ENCODE measurements at places on chromosomes 5 and 9. TPM values are rescaled to one million over a fixed set of nuclear protein-coding genes. Genes with fewer than 3 reads are reported as not detected.

GRCh38 chr5:133846478-133847226 lies 121.8 kb downstream of the C5orf15 start:
- no peaks in the 10 kb centered on the region for H3K4me1 ChIP-seq
- H3K27me3 ChIP-seq = peaks cover 7% of the 10 kb centered on the region
- DNase-seq = no peak
- H3K27ac ChIP-seq = no peak overlapping the region
- H3K4me3 ChIP-seq = no peak overlapping the region
- no peaks in the 10 kb centered on the region for H3K36me3 ChIP-seq

The CARD19 gene
- total RNA-seq = 26.2 TPM

GRCh38 chr5:36177154-36177553 lies 25.2 kb downstream of the SKP2 start:
- no peak overlapping the region for H3K4me3 ChIP-seq
- no peaks in the 10 kb centered on the region for H3K4me1 ChIP-seq
- H3K27me3 ChIP-seq = no peaks in the 10 kb centered on the region
- H3K36me3 ChIP-seq = no peaks in the 10 kb centered on the region
- DNase-seq = no peak

GRCh38 chr5:145697251-145697990 lies 137.7 kb downstream of the PRELID2 start:
- DNase-seq = no peak
- H3K4me3 ChIP-seq = no peak overlapping the region
- H3K4me1 ChIP-seq = no peaks in the 10 kb centered on the region
- H3K36me3 ChIP-seq = no peaks in the 10 kb centered on the region
- no peaks in the 10 kb centered on the region for H3K27me3 ChIP-seq
- no peak overlapping the region for H3K27ac ChIP-seq

DNA sequence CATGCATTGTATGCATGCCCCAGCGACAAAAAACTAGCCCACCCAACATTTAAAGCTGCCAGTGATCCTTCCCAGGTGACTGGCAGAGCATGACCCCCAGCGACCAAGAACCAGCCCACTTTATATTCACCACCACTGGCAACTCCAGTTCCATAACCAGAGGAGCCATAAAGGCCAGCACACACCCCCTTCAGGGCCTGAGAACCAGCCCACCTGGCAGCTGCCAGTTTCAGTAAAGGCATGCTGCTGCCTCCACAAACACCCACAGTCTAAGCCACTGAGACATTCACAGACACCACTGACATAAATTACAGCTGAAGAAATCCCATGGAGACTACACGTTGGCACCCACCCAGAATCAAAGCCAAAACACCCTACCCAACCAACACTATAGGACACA lies 46.9 kb upstream of the RGS7BP start:
- H3K36me3 ChIP-seq = no peaks in the 10 kb centered on the region
- no peak overlapping the region for H3K4me3 ChIP-seq
- H3K27me3 ChIP-seq = no peaks in the 10 kb centered on the region
- no peak overlapping the region for H3K27ac ChIP-seq
- DNase-seq = no peak

DNA sequence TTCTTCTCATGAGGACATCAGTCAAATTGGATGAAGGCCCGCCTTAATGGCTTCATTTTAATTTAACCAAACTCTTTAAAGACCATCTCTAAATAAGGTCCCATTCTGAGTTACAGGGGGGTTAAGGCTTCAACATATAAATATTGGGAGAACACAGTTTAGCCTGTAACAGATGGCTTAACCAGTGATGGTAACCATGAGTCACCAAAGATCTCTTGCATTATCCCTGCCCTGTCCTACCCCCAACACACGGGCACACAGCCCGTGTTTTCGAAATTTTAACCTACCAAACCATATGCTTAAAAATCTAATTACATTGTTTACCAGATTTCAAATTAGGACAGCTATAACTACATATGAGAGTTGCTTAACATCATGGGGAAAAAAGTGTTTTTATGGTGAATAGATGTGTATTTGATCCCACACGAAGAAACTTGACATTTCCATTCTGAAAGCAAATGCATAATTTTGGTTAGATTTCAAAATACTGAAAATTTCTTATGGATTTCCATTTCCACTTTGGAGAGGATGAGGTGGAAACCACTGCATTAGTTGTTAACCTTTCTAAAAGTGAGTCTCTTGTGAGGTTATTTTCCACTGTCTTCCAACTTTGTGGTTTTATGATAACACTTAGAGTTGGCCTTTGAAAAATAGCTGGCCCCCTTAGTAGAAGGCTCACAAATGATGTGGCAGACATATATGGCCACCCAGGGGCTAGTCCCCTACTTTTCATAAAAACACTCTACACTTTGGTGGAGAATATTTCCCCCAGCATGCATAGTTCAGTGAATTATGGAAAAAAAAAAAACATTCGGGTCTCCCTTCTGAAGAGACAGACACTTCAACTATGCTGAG lies 849.3 kb downstream of the TLE1 start:
- no peaks in the 10 kb centered on the region for H3K27me3 ChIP-seq
- H3K27ac ChIP-seq = no peak overlapping the region
- no peaks in the 10 kb centered on the region for H3K4me1 ChIP-seq
- no peak for DNase-seq
- no peaks in the 10 kb centered on the region for H3K36me3 ChIP-seq

GRCh38 chr5:110371725-110372041 lies 354.8 kb downstream of the TMEM232 start:
- DNase-seq = no peak
- H3K27me3 ChIP-seq = no peaks in the 10 kb centered on the region
- H3K4me1 ChIP-seq = no peaks in the 10 kb centered on the region
- no peaks in the 10 kb centered on the region for H3K36me3 ChIP-seq

The MAN2A1 gene
- total RNA-seq = 6.2 TPM

DNA sequence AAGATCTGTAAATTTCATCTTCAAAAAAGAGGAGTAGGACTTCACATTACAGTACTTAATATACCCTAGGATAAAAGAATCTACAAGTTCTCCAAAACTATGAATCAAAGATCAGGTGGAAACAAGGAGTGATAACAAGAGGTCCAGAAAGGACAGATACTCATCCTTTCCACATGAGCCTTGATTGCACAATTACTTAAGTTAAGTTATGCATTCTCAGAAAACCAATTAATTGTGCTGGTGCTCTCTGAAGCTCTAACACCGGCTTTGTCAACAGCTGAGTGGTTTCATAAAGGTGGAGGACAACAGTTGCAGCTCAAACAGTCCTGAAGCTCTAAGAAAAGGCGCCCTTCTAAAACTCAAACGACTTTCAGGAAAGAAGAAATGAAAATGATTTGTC lies 251.9 kb downstream of the BNC2 start:
- no peaks in the 10 kb centered on the region for H3K4me1 ChIP-seq
- no peak for DNase-seq

DNA sequence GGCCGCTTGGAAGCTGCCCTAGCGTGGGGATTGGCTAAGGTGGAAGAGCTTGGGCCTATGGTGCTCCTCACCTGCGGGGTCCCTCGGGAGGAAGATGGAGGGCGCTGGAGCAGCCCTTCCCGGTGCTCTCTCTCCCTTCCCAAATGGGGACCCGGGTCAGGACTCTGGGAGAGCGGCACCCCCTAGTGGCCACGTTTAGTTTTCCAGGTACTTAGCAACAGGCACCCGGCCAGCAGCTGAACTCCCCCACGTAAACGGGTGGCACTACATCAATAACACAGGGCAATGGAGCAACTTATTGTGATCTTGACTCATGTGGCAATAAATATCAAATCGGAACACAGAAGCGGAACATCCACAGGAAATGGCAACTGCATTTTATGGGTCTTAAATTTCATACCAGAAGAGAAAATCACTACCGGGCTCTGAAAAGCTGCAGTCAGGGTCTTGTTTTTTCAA lies 316.6 kb downstream of the AGTPBP1 start:
- H3K27me3 ChIP-seq = no peaks in the 10 kb centered on the region
- no peak overlapping the region for H3K27ac ChIP-seq
- peaks cover 10% of the 10 kb centered on the region for H3K4me1 ChIP-seq
- no peak overlapping the region for H3K4me3 ChIP-seq
- H3K36me3 ChIP-seq = no peaks in the 10 kb centered on the region

GRCh38 chr9:88583901-88584596 lies 49.1 kb downstream of the NXNL2 start:
- H3K27ac ChIP-seq = no peak overlapping the region
- DNase-seq = no peak
- H3K27me3 ChIP-seq = peaks cover 5% of the 10 kb centered on the region
- peaks cover 7% of the 10 kb centered on the region for H3K4me1 ChIP-seq

Measured in heart right ventricle (tissue), 16 donors.